Heart right ventricle (tissue), 16 donors: ENCODE measurements at places on chromosomes 12 and 14. TPM values are rescaled to one million over a fixed set of nuclear protein-coding genes. Genes with fewer than 3 reads are reported as not detected.

DNA sequence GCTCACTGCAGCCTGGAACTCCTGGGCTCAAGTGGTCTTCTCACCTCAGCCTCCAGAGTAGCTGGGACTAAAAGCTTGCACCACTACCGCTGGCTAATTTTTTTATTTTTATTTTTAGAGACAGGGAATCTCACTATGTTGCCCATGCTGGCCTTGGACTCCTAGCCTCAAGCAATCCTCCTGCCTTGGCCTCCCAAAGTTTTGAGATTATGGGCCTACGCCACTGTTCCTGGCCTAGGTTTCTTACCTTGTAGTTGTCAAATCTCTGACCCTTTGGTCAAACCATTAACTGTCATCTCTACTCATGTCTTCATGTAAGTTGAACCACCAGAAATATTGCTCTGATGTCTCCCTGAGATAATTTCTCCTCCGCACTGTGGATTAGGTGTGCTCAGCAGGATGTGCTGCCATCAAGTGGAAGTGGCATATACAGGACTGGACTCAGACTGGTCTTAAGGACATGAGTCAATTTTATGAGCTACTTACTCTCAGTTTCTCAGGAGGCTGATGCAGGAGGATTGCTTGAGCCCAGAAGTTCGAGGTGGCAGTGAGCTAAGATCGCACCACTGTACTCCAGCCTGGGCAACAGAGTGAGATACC is 28.5 kb downstream of the ACTR6 start:
- no peaks in the 10 kb centered on the region for H3K36me3 ChIP-seq
- H3K4me3 ChIP-seq: no peak overlapping the region
- no peaks in the 10 kb centered on the region for H3K4me1 ChIP-seq
- no peaks in the 10 kb centered on the region for H3K27me3 ChIP-seq
- H3K27ac ChIP-seq: no peak overlapping the region

DNA sequence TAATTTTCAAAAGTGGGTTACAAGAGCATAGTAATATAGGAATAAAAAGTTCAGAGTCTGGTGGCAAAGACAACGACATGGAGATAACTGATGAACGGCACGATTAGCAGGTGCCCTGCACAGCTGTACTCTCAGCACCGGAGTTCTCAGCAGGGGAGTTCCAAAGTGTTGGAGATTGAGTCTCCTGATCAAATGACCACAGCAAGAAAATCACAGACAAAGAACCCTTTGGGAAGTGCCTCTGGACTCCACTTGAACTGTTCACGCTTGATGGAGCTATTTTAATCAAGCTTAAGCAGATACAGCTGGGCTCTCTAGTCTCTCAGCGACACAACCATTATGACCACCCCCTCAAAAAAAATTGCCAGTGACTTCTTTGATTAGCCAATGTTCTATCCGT is 153.1 kb downstream of the ALG10B start:
- no peaks in the 10 kb centered on the region for H3K27me3 ChIP-seq
- no peaks in the 10 kb centered on the region for H3K4me1 ChIP-seq
- no peaks in the 10 kb centered on the region for H3K36me3 ChIP-seq
- DNase-seq: no peak
- H3K4me3 ChIP-seq: no peak overlapping the region
- no peak overlapping the region for H3K27ac ChIP-seq

The CPNE6 gene
- total RNA-seq: not detected

The LIN7A gene
- total RNA-seq: 10.1 TPM

- no peaks in the 10 kb centered on the region for H3K4me1 ChIP-seq
- no peak overlapping the region for H3K4me3 ChIP-seq
- no peaks in the 10 kb centered on the region for H3K36me3 ChIP-seq
- DNase-seq: no peak
These were observed 266.2 kb downstream of the TMTC2 start for GRCh38 chr12:82952946-82953345.

GRCh38 chr12:68400226-68400829 is 68.2 kb upstream of the MDM1 start:
- no peak for DNase-seq
- H3K27me3 ChIP-seq: no peaks in the 10 kb centered on the region
- H3K27ac ChIP-seq: no peak overlapping the region
- H3K4me3 ChIP-seq: no peak overlapping the region
- peaks cover 26% of the 10 kb centered on the region for H3K4me1 ChIP-seq
- H3K36me3 ChIP-seq: no peaks in the 10 kb centered on the region

The GYS2 gene
- total RNA-seq: 0.09 TPM

DNA sequence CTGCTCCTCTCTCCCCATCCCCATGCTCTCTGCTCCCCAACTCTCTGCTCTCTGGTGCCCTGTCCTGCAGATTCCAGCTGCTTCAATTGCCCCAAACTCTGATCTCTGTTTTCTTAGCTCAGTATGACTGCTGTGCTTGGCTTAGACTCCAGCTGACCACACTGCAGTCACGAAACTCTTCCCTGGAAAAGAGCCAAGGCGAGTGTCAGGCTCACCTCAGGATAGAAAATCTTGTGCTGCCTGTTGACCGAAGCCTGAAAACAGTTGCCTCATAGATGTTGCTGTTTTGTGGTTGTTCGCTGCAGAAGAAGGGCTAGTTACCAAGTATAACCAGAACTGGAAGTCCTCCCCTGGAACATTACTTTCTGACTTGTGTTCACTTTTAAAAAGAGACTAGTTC is 6.7 kb upstream of the STON2 start:
- H3K27ac ChIP-seq: no peak overlapping the region
- H3K4me3 ChIP-seq: no peak overlapping the region
- H3K36me3 ChIP-seq: no peaks in the 10 kb centered on the region
- peaks cover 7% of the 10 kb centered on the region for H3K4me1 ChIP-seq
- H3K27me3 ChIP-seq: no peaks in the 10 kb centered on the region
